ENCODE measurements at places on chromosomes 7 and 10.

GRCh38 chr10:77121829-77122228, 515.8 kb downstream of the KCNMA1 start:
- DNase-seq = no peak

GRCh38 chr7:282621-283020, 7.3 kb upstream of the FOXL3 start:
- no peak for DNase-seq

DNA sequence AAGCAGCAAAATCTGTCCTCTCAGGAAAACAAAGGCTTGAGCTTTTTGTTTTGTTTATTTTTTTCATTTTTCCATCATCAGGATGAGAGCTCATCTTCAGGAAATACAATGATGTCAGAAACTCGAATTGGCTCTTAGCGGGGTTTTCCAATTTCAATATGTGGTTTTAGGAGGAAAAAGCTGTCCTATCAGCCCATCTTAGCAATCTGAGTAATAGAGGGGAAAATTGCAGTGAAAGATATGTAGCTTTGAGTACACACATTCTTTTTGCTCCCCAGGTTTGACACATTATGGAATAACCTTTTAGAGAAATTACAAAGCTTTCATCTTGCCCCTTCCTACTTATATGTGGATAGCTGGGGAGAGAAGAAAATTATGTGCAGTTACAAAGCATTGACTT, 113.6 kb upstream of the MYO3A start:
- DNase-seq = no peak

- DNase-seq = no peak
Measured at GRCh38 chr7:124428781-124429180, 336.8 kb downstream of the GPR37 start.

- no peak for DNase-seq
Measured at GRCh38 chr7:5525271-5526099, 101.9 kb upstream of the TNRC18 start.

DNA sequence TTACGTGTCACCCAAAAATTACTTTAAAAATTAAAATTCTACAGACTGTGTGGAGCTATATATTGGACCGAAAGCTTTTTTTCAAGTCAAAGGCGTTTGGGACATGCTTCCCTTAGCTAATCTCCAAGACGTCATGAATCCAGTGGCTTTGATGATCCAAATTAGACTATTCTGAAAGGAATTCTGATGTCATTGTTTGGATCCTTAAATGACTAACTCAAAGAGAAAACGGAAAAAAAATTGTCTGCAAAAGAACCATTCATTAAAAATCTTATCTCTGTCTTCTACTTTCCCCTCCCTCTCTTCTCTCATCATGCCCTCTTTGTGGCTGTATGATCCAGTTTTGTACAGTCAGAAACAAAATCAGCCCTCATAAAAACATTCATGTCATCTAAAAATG, 161.8 kb downstream of the ETV1 start:
- DNase-seq = no peak

GRCh38 chr7:1176891-1177373, 16.9 kb upstream of the ZFAND2A start:
- peak; percentile 57 for DNase-seq
